ENCODE measurements at places on chromosomes 7 and 10.
A peak's percentile ranks its signal among the peaks of the same experiment; 100 is the strongest.

DNA sequence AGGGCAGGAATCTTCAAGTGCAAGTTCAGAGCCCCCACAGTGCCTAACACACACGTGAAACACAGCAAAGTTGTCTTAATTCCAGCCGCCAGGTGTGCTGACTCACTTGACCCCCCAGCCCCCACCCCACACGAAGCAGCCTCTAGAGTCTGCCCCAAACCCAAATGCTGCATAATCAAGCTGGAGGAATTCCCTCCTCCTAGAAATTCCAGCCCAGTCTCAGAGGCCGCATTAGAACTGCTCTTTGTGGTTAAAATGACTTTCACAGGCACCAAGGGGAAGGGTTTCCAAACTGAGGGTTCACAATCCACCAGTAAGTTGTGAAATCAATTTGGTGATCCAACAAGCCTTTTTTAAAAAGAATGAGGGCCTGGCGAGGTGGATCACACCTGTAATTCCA, 67.0 kb upstream of the PLXNA4 start:
- DNase-seq = no peak
- no peak overlapping the region for H3K27ac ChIP-seq
- H3K4me1 ChIP-seq = no peaks in the 10 kb centered on the region
- no peaks in the 10 kb centered on the region for H3K27me3 ChIP-seq
- H3K36me3 ChIP-seq = no peaks in the 10 kb centered on the region
- no peak overlapping the region for H3K4me3 ChIP-seq

DNA sequence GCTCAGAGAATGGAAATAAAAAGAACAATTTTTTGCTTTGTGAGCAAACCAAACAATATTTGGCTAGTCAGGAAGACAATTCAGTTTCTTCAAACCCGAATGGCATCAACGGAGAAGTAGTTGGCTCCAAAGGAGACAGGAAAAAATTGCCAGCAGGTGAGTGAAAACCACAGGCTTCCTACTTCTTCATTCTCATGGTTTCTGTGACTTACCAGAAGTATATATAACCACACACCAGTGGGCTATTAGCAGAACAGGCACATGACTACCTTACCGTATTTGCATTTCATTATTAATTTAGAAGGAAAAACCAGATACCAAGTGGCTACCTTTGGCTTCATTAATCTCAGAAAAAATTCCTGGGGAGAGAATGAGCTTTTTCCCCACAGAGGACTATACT, 8.8 kb downstream of the TDRD1 start:
- no peak overlapping the region for H3K4me3 ChIP-seq
- H3K36me3 ChIP-seq = no peaks in the 10 kb centered on the region
- no peaks in the 10 kb centered on the region for H3K4me1 ChIP-seq
- no peaks in the 10 kb centered on the region for H3K27me3 ChIP-seq
- no peak overlapping the region for H3K27ac ChIP-seq

GRCh38 chr7:79341902-79342301, 111.6 kb downstream of the MAGI2 start:
- H3K4me1 ChIP-seq = no peaks in the 10 kb centered on the region
- no peaks in the 10 kb centered on the region for H3K36me3 ChIP-seq
- H3K27me3 ChIP-seq = no peaks in the 10 kb centered on the region
- no peak overlapping the region for H3K4me3 ChIP-seq
- no peak overlapping the region for H3K27ac ChIP-seq
- no peak for DNase-seq

DNA sequence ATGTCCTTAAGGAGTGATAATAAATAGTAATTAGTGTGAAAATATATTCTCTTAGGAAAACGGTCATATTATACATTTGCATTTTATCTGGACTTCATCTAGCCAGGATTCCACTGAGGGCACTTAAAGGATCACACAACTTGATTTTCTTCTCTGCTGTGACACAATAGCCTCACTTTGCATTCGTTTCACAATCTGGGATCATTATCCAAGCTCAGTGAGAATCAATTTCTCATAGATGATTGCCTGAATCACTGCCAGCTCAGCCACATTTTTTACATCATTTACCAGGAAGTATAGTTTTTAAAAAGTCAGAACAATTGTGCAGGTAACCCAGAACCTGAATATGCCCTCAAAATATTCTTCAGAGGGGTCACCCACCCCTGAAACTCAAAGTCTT, 68.9 kb downstream of the PTPRZ1 start:
- no peaks in the 10 kb centered on the region for H3K36me3 ChIP-seq
- no peaks in the 10 kb centered on the region for H3K4me1 ChIP-seq
- no peak overlapping the region for H3K4me3 ChIP-seq
- no peak overlapping the region for H3K27ac ChIP-seq
- no peak for DNase-seq

- H3K4me3 ChIP-seq = no peak overlapping the region
- H3K27me3 ChIP-seq = no peaks in the 10 kb centered on the region
- no peak for DNase-seq
- no peak overlapping the region for H3K27ac ChIP-seq
Measured at GRCh38 chr10:98920807-98921206, 314.8 kb downstream of the HPSE2 start.

DNA sequence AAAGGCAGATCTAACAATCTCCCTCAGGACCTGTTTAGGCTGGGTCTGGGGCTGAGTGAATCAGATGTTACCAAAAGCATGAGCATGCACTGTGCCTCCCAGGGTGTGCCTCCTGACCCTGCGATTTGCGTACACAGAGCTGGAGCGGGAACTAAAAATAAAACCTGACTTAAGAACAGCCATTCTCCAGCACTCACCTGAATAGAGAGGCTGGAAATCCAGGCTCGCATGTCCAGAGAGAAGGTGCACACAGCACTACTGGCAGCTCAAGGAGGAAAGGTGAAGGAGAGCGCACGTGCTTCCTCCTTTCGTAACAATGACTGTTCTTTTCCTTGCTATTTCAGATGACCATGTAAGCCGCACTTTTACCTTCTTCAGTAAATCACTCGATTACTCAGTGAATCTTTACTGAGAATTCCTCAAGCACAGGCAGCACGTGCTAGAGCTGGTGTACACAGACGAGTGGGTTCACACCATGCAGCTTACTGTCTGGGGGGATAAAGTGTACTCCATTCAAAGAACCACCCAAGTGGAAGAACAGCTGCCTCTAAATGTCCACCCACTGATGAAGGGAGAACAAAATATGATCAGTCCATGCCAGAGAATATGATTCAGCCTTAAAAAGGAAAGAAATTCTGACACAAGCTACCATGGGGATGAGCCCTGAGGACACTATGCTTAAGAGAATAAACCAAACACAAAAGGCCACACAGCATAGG, 45.6 kb downstream of the SFMBT2 start:
- H3K4me3 ChIP-seq = no peak overlapping the region
- H3K27me3 ChIP-seq = no peaks in the 10 kb centered on the region
- no peaks in the 10 kb centered on the region for H3K4me1 ChIP-seq
- H3K27ac ChIP-seq = no peak overlapping the region
- DNase-seq = no peak

DNA sequence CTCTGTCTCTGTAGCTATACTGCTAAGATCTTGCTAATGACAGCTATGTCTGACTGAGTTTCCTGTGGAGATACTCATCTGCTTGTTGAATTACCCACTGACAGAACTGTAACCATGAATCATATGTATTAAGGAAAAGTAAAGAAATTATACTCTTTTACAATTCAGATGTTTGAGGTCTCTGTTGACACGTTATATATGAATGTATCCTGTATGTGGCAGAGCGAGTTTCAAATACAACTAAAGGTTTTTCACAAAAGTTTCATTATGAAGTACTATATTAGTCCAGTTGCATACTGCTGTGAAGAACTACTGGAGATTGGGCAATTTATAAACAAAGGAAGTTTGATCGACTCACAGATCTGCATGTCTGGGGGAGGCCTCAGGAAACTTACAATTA, 232.5 kb downstream of the CDK14 start:
- no peak overlapping the region for H3K4me3 ChIP-seq
- no peaks in the 10 kb centered on the region for H3K27me3 ChIP-seq
- DNase-seq = no peak

DNA sequence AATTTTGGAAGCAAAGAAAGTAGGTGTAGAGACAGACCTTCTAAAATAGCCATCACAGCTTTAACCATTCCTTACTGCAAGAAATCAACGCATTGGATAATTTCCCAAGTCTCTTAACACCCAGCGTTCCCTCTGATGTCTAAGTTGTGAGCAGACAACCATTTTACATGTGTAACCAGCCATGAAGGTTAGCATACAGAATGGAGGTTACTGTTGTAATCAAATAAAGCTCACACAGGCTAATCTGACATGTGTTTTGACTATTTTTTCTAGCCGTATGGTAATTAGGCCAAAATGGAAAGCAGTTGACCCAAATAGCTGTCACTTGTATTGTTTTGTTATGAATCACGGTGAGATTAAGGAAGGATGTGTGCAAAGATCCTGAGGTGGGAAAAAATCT, 336.4 kb downstream of the RNLS start:
- H3K4me1 ChIP-seq = peaks cover 7% of the 10 kb centered on the region
- no peaks in the 10 kb centered on the region for H3K36me3 ChIP-seq
- peak overlapping the region; percentile 16 for H3K27ac ChIP-seq
- DNase-seq = no peak
- no peak overlapping the region for H3K4me3 ChIP-seq

- no peaks in the 10 kb centered on the region for H3K27me3 ChIP-seq
- peaks cover 2% of the 10 kb centered on the region for H3K4me1 ChIP-seq
- DNase-seq = no peak
Measured at GRCh38 chr7:105644937-105645336, 63.6 kb upstream of the EFCAB10 start.

DNA sequence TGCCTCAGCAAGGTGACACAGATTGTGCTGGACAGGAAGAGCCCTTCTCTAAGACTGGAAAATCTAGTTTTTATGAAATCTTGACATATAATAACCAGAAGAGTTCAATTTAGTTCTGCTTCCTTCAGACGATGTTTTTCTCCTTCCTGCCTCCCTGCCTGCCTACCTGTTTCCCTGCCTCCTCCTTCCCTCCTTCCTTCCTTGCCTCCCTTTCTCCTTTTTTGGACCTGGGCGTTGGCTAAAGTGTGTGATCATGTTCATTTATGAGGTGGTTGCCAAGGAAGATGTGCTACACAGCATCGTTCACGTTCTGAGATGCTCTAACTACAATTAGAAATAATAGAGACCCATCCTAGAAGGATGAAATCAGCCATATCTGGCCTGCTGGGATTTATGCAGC, 224.6 kb downstream of the PHTF2 start:
- H3K4me3 ChIP-seq = no peak overlapping the region
- peaks cover 2% of the 10 kb centered on the region for H3K4me1 ChIP-seq
- DNase-seq = no peak
- H3K27ac ChIP-seq = no peak overlapping the region
- H3K27me3 ChIP-seq = no peaks in the 10 kb centered on the region
- no peaks in the 10 kb centered on the region for H3K36me3 ChIP-seq

DNA sequence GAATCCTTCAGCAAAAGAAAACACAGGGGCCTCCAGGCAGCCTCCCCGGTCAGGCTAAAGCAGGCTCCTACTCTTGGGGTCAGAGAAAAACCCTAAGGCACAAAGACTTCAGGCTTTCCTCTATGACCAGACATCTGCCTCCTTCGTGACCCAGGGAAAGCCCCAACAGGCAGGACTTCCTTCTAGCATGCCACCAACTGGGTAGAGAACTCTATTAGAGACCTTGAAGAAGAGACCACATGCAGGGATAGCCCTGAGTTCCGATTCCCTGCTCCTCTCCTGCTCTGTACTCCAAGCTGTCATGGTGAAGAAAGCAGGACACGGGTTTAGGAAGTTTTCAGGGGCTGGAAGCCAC, 1.3 kb downstream of the TRPV6 start:
- H3K36me3 ChIP-seq = no peaks in the 10 kb centered on the region
- H3K27me3 ChIP-seq = no peaks in the 10 kb centered on the region
- H3K4me1 ChIP-seq = no peaks in the 10 kb centered on the region
- no peak overlapping the region for H3K4me3 ChIP-seq
- H3K27ac ChIP-seq = no peak overlapping the region
- no peak for DNase-seq

DNA sequence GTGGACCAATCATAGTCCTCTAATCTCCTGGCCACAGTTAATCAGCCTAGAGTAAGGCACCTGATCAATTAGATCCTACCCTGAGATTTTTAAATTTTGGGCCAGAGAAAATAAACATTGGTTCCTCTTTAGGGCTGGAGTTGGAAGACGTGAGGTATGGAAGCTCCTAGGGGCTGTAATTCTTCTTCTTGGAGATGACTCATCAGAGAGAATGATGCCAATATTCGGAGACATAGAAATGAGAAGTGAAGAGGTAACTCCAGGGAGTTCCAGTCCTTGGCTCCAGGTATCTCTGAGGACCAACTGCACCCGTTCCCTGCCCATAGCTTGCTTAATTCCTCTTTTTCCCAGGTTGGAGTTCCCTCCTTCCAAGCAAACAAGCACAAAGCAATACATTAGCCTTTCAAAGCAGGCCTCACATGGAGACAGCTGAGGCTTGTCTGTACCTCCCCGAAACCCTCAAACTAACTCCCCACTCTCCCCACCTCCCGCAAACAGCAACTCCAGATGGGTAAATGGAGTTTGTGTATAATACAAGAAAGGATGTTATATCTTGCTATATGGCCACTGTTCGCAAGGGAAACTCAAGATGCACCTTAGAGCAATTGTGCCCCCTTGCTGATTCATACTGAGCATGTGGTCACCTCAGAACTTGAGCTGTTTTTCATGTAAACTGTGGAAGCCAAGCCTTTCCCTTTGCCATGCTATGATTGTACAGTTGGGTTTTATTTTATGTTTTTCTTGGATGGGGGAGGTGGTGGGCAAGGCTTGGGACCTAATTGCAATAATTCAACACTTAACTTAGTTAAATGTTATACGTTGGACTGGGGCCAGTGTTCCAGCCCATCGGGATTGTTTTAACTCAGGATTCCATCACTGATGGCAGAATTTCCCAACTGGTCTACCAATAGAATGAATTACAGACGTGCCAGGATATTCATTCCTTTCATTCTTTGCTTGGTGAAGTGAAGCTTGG, 29.3 kb downstream of the PIK3AP1 start:
- H3K27ac ChIP-seq = no peak overlapping the region
- no peaks in the 10 kb centered on the region for H3K27me3 ChIP-seq
- no peak for DNase-seq
- no peak overlapping the region for H3K4me3 ChIP-seq
- no peaks in the 10 kb centered on the region for H3K4me1 ChIP-seq

GRCh38 chr10:36766415-36766810, 359.0 kb upstream of the ANKRD30A start:
- H3K27me3 ChIP-seq = no peaks in the 10 kb centered on the region
- H3K4me3 ChIP-seq = no peak overlapping the region
- H3K4me1 ChIP-seq = no peaks in the 10 kb centered on the region
- H3K27ac ChIP-seq = no peak overlapping the region
- no peaks in the 10 kb centered on the region for H3K36me3 ChIP-seq

GRCh38 chr7:75712517-75713361, 26.0 kb downstream of the HIP1 start:
- no peaks in the 10 kb centered on the region for H3K27me3 ChIP-seq
- H3K27ac ChIP-seq = no peak overlapping the region
- DNase-seq = no peak
- H3K4me3 ChIP-seq = no peak overlapping the region
- H3K4me1 ChIP-seq = peaks cover 7% of the 10 kb centered on the region
- no peaks in the 10 kb centered on the region for H3K36me3 ChIP-seq

All from ovary (tissue), 10 donors.